ENCODE measurements at places on chromosomes 7 and 10.

DNA sequence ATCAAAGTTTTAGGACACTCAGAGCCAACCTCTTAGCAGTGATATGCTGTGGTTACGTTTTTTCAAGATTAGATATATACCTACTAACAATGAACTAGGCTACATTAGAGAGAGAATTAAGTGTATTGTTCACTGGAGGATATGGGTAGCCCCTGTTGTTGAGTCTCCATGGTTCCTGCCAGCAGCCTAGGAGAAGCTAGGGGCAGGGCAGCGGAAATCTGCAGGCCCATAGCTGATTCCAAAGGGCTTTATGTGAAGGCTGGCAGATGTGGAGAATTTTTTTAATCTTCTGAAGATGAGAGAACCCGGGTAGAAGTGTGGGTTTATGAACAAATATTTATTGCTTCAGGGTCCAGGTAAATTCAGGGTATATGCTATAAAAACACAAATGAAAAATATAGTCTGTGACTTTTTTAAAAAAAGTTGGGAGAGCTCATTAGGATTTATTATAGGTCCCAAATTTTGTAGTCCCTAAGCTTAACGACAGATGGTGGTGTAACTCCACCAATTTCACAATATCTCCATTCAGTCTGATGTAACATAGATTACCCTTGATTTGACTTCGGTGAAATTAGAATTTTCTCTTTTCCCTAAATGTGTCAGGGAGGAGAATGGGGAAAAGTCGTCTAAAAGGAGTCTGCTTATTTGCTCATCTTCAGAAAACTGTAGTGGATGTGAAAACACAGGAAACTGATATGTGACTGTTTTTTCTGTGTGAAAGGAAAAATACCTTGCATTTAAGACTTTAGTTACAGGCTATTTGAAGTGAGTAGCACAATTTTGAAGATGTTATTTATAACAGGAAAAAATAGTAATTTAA lies 163.0 kb upstream of the PPP1R3A start:
- DNase-seq: no peak

DNA sequence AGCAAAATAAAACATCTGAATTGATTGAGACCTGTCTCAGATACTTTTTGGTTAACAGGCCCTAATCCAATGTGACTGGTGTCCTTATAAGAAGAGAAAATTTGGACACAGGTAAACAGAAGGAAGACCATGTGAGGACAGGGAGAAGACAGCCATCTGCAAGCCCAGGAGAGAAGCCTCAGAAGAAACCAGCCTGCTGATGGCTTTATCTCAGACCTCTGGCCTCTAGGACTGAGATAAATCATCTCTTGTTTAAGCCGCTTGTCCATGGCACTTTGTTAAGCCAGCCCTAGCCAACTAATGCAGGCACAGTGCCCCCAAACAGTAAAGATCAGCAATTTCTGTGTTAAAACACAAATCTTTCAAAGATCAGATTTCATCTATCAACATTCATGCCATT lies 41.8 kb upstream of the FIGNL1 start:
- no peak for DNase-seq

DNA sequence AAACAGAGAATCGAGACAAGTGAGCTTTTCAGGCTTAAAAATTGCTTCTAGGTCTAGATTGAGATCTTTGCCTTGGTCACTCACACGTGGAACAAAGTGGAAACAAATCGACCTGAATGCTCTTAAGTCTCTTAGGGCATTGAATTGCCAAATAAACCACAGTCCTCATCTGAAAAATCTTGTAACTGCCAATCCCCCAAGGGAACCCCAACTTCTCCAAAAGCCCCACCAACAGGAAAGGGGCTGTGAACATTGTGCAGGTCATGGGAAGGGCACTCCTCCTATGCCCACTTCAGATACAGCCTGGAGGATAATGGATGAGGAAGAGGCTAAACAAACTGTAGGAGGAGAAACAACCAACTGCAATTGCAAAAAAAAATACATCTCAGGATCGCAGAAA lies 91.3 kb downstream of the DGKI start:
- DNase-seq: no peak

DNA sequence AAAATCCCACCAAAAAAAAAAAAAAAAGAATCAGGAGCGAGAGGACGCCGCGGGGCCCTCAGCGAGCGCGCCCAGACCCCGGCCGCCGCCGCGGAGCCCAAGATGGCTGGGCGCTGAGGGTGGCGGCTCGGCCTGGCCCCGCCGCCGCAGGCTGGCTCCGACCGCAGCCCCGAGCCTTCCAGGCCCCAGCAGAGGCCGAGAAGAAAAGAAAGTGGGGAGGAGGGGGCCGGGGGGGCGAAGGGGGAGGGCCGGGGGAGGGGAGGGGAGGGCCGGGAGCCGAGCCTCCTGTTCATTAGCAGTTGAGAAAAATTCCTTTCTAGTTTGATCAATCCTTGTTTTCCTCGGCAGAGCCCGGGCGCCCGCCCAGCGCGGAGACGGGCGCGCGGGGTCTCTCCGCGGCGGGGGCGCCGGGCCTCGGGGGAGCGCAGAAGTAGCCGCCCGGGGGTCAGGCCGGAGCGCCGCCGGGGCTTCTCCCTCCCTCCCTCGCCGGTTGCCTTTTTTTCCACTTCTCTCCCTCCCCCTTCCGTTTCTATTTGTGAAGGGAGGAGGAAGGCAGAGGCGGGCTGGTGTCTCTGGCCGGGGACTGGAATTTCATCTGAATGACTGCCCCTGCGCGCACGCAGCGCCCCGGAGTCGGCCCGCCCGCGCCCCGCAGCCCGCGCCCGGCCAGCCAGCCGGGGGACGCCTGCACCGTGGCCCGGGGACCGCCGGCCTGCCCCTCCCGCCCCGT lies 778 bp upstream of the TRIM8 start:
- DNase-seq: no peak

- DNase-seq: no peak
These were observed at the start of gene OLAH for GRCh38 chr10:15043674-15044073. TSS of gene OLAH (plus strand) at chr10:15043943. CDS start at chr10:15047289, 3,346 bp downstream.

DNA sequence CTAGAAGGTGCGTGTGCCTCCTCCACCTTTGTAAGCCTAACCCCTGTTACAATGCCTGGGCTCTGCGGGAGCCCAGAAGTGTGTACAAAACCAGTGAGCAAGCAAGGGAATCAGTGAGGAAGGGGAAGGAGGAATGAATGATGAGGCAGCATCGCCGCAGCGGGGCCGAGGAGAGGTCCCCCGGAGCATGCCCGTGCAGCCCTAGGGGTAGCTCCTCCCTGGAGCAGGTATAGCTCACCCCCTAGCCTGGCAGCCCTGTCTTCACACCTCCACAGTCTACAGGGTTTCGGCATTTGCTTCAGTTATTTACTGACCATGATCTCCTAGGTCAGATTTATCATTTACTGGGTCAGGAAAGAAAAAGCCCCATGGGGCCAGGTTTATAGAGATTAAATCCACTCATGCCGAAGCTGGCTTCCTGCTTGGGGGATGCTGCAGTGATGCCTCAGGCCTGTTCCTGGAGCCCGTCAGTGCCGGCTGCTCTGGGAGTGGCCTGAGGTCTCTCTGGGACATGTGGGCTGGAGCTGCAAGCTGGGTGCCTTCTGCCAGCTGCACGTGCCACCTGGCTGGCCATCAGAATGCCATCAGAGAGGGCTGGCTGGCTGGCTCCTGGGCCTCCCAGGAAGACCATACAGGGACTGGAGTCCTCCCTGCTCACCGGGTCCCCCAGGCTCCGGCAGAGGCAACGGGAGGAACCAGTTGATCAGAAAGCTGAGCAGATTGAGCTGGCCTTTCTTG lies 138.9 kb downstream of the GRK5 start:
- no peak for DNase-seq

DNA sequence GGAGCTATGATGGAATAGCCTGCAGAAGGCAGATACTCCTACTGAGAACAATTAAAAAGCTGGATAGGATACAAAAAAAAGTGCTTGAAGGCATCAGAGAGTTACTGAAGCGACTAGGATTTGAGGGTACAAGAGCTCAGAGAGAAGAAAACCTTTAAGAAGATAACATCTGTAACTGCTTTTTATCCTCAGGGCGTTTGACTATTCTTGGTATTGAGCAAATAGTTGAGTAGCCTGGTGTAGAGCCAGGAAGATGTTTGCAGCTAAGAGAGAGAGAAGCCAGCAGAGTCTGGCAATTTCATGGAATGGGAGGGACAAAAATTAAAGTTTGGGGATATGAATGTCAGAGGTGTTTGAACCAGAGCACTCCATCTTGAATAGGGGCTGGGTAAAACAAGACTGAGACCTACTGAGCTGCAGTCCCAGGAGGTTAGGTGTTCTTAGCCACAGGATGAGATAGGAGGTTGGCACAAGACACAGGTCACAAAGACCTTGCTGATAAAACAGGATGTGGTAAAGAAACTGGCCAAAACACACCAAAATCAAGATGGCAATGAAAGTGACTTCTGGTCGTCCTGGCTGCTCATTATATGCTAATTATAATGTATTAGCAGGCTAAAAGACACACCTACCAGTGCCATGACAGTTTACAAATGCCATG lies 428.8 kb downstream of the SH2D4B start:
- DNase-seq: no peak

DNA sequence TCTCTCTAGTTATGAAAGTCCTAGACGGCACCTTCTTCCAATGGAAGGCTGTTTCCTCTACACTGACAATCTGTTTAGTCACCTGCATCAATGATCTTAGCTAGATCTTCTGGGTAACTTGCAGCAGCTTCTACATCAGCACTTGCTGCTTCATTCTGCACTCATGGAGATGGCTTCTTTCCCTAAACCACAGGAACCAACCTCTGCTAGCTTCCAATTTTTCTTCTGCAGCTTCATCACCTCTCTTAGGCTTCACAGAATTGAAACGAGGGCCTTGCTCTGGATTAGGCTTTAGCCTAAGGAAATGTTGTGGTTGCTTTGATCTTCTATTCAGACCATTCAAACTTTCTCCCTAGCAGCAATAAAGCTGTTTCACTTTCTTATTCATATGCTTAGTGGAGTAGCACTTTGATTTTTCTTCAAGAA lies 24.6 kb downstream of the NAMPT start:
- no peak for DNase-seq

- DNase-seq: no peak
These were observed 173.9 kb upstream of the MBL2 start for GRCh38 chr10:52946486-52946885.

- DNase-seq: no peak
These were observed 2.6 kb upstream of the NPSR1 start for GRCh38 chr7:34655384-34655783.

DNA sequence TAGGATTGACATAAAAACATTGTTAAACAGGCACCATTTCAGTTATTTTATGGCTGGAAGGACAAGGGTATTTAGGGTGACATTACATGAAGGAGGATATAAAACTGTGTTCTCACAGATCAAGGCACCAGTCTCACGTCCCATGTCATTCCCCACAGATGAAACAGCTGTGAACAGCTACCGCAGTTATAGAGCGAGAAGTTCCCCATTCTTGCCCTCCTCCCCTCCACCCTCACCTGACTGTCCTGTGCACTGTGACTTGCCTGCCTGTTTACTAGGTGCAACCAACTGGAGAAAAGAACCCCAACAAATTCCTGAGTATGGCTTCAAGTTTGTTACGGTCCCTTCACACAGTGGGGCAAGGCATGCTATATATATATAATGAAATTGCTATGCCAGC lies 141.6 kb downstream of the SND1 start:
- DNase-seq: no peak

GRCh38 chr7:157514746-157515145 lies 177.9 kb downstream of the DNAJB6 start:
- DNase-seq: no peak

DNA sequence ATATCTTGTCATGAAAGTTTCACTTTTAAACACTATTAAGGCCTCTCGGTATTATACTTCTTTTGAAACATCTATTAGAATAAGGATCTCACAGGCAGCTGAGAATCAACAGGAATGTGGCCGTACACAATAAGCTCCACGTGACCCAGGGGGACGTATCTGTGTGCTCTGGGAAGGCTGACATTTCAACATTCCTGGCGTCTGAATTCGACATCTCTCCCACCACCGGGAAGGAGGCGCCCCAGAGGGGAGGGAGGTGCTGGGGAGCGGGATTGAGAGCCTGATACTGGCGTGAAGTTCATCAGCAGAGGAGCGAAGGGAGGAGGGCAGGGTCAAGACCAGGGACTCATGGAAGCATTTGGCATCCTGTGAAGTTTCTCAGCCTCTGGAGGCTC lies 401.3 kb downstream of the DNAJB6 start:
- no peak for DNase-seq

DNA sequence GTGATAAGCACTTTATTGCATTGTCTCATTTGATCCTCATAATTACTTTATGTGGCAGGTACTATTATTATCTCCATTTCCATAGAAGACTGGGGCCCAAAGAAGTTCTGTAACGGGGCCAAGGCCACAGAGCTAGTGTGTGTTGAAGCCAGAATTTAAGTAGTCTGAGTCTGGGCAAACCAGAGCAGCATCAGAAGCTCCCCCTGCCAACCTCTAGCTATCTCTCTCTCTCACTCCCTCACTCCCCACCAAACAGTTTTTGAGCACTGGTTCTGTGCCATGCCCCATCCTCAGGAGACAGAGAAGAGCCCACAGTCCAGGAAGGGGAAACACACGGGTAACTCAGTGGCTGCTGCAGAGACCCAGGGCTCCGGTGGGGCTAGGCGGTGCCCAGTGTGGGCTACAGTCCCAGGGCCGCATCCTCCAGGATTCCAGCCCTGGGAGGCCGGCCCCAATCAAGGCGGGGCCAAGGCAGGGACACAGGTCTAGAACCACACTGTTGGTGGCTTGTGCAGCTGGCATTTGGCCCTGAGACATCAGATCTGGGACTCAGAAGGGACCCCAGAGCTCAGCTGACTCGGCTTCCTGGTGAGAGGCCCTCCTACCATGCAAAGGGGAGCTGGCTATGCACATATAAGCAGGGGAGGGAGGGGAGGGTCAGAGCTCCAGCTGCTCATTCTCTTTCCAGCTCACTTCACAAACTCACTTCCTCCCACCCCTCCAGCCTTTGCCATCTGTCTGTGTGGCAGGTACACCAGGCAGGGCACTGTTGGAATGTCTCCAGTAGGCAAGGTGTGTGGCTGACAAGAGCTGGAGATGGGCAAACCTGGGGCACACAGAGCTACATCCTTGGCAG lies 34.4 kb downstream of the COL13A1 start:
- DNase-seq: no peak

GRCh38 chr10:52779541-52780390 lies 7.2 kb upstream of the MBL2 start:
- peak; percentile 49 for DNase-seq

DNA sequence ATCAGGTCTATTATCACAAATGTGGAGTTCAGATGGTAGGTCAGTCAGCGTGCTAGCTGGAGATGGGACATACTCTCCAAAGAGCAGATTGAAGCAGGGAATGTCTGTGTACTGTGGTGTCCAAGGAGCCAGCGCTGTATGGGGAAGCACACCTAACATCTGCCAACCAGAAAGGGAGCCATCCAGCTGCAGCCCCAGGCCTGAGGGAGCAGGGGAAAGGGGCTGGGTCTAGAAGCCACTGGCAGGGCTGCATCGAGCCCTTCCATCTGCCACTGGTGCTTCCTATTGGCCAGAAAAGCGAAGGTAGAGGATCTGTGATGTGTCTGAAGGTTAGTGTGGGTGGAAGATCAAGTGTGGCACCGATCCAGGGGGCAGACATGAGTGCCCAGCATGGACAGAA lies 8.0 kb upstream of the RAMP3 start:
- DNase-seq: no peak

- DNase-seq: no peak
These were observed 52.5 kb downstream of the ADRA2A start for GRCh38 chr10:111129363-111129762.

Measured in GM19239 (cell line).